ENCODE measurements at places on chromosomes 6 and 20.

- no peak for DNase-seq
These were observed 137.4 kb upstream of the SGK1 start for GRCh38 chr6:134455319-134455718.

DNA sequence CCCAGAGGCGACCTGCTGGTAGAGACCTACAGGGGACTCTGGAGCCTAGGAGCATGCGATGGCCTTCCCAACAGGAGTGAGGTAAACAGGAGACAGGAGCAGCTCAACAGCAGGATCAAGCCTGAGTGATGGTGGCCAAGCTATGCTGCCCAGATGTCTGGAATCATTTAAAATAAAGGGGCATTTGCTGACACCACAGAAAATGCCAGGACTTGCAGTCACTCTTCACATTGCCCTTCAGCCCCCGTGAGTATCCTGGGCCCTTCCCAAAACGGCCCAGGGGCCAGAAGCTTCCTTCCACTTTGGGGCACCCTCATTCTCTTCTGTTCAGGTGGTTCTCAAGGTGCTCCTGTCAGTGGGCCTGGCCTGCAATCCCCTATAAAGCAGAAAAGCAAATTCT is 23.2 kb downstream of the INSM1 start:
- no peak for DNase-seq

DNA sequence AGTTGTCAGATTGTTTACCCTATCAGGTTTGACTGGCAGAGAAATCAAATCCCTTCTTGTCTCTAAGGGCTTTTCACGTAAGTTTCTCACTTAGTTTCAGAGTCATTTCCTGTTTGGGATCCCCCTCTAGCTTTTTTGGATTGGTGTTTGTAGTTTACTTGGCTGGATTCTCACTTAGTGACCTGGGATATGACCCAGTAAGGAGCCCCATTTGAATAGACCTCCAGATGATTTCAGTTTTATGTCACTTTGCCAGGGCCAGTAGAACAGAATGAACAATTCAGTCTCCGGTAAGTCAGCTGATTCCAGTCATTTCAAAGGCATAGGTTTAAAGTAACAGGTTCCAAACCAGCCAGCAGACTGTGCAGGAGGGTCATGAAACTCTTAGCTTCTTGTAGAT is 8.2 kb downstream of the FAM135A start:
- DNase-seq, result no peak

DNA sequence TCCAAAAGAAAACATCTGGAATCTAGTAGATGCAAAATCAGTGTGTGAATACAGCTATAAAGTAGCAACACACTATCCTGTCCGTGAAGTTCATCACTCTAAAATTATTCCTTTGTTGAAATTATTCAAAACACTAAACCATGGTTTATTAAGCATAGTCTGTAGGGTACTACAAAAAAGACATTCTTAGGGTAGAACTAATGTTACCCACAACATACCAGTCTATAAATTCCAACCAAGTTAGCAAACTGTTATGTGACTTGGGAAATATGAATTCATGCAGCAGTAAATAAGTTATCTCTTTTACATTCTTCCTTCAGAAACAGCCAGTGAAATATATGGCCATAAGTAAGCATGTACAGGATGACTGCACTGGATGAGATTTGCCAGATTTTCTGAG is 580.3 kb upstream of the ADGRB3 start:
- DNase-seq, result no peak

DNA sequence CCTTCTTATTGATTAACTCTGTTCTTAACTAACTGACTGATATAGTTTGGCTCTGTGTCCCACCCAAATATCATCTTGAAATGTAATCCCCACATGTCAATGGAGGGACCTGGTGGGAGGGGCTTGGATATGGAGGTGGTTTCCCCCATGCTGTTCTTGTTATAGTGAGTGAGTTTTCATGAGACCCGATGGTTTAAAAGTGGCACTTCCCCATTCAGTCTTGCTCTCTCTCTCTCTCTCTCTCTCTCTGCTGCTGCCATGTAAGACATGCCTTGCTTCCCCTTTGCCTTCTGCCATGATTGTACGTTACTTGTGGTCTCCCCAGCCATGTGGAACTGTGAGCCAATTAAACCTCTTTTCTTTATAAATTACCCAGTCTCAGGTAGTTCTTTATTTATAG is 81.8 kb upstream of the SPACA1 start:
- DNase-seq, result no peak

DNA sequence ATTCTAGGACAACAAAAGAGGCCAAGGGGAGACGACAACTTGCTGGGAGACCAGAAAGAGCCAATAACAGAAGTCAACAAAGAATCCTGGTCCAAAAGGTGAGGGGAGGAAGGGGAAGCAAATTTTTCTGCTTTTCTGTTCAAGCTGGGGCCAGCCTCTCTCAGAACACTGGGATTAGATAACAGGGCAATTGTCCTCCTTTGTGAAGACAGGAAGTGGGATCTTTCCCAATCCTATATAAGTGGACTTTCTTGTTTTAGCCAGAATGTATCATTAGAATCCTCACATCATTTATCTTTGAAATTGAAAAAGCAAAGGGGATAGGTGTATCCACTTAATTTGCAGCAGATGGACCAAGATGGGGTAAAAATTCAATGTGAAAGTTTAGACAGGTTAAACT is 101.2 kb upstream of the COL21A1 start:
- no peak for DNase-seq

- no peak for DNase-seq
These were observed 5.1 kb downstream of the BEND3 start for GRCh38 chr6:107110200-107110599.

GRCh38 chr6:7644417-7644816 is 54.4 kb downstream of the SNRNP48 start:
- DNase-seq, result no peak

DNA sequence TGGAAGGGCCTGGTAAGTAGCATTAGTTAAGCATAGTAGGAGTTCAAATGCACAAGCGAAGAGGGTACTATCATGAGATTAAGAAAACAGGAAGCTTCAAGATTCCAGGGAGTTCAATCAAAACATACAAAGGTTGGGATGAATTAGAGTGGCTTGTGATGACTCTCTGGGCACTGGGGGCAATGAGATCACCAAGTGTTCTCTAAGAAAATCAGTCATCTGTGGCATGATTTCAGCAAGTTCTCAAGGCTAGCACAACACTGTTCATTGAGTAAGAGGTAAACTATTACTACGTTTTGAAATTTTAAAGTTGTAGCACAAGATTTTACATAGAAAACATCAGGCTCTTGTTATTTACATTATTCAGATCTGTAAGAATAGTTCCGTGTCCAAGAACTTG is 139.7 kb upstream of the FLRT3 start:
- no peak for DNase-seq

GRCh38 chr20:15705975-15706374 is 867.3 kb downstream of the KIF16B start:
- no peak for DNase-seq

DNA sequence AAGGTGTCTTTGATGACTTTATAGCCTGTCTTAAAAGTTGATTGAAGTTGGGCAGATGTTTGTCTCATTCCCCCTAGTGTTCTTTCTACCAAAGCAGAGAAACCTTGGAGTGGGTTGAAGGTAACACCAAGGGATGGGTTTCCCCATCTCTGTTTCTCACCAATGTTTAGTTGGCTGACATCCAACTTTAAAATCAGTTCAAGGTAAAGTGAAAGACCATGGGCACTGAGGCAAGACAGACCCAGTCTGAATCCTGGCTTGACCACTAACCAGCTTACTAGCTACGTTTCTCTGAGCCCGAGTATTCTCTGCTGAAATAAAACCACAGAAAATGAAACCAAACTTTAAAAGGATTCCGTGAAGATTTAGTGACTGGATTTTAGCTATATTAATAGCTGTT is 258.9 kb downstream of the KIF16B start:
- DNase-seq, result no peak

GRCh38 chr6:35750557-35750956 is 13.7 kb downstream of the ARMC12 start:
- no peak for DNase-seq

DNA sequence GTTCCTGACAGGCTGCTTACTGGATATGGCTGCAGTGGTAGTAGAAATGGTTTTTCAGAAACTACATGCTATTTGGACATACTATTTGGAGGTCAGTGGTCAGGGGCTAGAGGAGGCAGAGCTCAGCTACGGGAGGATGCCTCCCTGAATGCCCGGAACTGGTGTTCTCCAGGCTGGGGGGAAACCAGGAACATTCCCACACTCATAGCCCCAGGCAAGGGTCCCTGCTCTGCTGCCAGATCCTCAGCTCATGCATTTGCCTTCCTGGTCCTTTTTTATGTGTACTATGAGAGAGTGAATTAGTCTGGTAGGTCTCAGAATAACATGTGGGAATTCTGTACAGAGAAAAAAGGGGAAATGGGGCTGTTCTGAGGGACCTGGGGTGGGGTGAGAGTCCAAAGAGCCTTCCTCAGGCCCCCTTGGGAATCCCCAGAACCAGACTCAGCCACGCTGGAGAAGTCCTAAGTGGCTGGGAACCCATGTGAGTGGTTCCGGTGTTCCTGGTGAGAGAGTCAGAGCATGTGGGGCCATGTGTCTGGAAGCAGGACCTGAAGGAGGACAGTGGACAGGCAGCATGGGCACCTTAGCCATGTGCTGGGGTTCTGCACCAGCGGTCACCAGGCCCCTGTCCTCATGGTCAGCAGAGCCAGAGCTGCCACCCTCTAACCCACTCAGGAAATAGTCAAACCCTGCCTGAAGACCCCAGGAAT is 58.0 kb upstream of the MYL9 start:
- DNase-seq, result no peak

GRCh38 chr20:18218280-18218679 is 70.0 kb upstream of the ZNF133 start:
- DNase-seq, result no peak

- DNase-seq, result no peak
These were observed 44.8 kb upstream of the CTNNBL1 start for GRCh38 chr20:37649017-37649416.

GRCh38 chr6:136383268-136383937 is 93.8 kb upstream of the BCLAF1 start:
- no peak for DNase-seq

DNA sequence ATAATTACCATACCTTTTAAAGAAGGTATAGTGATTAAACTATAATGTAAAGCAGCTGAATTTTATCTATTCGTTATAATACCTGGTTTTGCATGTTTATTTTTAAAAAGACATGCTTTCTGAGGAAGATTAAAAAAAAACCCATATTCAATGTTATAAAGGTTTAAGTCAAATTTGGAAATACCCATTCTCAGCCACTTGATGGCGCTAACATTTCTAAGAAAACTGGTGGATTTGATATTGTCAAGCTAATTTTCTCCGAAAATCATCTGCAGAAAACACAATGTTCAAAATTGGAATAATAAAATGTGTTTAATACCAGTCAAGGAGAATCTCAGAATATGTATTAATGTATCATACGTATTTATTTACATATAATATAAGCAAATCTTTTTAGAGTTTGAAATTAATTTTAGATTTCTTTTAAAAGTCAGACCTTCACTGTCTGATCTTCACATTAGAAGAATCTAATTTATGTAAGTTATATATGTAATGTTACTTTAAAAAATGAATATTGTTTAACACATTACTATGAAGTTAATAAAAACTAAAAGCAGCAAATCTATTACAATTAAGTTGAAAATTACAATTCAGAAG is 35.0 kb downstream of the SHPRH start:
- peak; percentile 21 for DNase-seq

- no peak for DNase-seq
These were observed 23.6 kb downstream of the CDC5L start for GRCh38 chr6:44411141-44411540.

- DNase-seq, result no peak
These were observed 29.4 kb upstream of the RPS6KA2 start for GRCh38 chr6:166656230-166657151.

DNA sequence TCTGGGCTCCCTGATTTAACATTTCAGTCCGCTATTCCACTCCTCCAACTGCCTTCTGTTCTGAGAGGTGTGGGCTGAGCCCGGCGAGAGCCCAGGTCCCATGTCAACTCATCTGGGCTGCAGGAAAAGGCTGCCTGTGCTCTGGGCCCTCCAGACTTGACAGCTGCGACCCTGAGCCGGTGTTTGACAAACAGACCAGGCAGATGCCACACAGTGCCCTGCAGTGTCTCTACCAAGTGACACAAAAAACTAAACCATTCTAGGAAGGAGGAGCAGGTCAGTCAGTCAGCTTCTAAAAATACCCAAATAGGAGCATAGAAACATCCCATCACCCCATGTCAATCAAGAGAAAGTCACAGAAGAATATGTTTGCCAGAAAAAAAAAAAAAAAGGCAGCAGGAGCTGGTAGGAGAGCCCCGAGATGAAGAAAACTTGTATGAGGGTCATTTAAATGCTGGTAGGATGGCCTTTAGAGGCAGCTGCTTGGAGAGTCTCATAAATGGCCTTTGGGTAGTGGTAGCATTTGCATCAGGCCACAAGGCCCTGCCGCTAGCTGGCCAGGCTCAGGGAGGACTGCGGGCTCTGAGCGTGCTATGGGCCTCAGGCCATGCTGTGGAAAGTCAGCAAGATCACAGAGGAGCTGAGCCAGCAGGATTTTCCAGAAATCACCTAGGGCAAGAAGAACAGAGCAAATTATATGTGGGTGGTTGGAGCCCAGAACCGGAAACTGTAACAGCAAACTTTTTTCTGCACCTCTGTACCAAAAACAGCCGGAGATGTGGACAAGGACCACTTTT is 36.6 kb upstream of the GFOD1 start:
- DNase-seq, result no peak

GRCh38 chr20:19652591-19653026 is 105.4 kb upstream of the RIN2 start:
- no peak for DNase-seq

GRCh38 chr6:75020376-75020775 is 185.5 kb downstream of the COL12A1 start:
- DNase-seq, result no peak

DNA sequence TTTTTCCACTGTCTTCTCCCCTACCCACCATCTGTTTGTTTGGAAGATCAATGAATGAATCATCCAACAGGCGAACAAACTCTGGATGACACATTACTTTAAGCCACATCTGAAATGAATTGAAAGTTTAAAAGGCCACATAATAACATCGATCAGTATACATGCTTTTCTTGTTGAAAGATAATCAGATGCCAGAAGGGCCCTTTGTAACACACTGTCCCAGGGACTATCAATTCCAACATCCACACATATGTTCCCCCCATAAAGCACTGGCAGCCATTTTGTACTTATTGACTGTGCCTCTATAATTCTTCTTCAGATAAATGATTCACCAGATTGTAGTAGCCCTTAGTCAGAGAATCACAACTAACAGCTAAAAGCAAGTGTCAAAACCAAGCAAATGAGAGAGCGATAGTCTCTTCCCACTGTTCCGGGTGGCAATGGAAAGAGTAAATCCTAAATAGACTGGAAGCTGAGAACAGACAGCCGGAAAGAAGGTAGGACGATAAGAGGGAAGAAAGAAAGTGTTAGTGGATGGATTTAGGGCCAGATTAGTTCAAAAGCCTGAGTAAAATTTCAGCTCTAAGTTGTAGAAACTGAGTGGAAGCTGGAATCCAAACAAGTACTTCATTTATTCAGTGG is 184.9 kb upstream of the TENT5A start:
- DNase-seq, result no peak

DNA sequence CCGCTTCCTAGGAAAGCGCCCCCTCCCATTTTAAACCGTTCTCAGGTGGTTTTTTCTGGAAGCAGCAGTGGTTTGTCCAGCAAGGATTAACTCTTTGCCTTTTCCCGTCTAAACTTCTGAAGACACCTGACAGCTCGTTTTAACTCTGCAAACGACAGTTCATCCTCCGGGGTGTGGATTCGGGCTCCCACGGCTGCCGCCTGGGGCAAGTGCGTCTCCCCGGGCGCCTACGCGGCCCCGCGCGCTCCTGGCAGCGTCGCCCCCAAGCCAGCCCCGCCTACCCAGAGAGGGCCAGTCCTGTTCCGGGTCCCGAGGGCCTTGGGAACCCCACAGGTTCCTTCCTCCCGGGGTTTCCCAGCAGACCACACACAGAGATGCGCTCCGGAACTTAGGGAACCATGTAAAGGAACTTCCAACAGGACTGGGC is 54.4 kb downstream of the PRR18 start:
- no peak for DNase-seq

All from colonic mucosa (tissue), 4 donors.